Small intestine (tissue), 16 donors: ENCODE measurements at places on chromosomes 1 and 21. TPM values are rescaled to one million over a fixed set of nuclear protein-coding genes. Genes with fewer than 3 reads are reported as not detected.

The DDR2 gene
- polyA plus RNA-seq: 2.7 TPM

The HES2 gene
- polyA plus RNA-seq: 0.55 TPM

The SPRR2G gene
- polyA plus RNA-seq: not detected

The GBP6 gene
- 0.03 TPM for polyA plus RNA-seq

The TP73 gene
- polyA plus RNA-seq: not detected

The CYB5RL gene
- 8.1 TPM for polyA plus RNA-seq

The NTRK1 gene
- not detected for polyA plus RNA-seq

The UBIAD1 gene
- polyA plus RNA-seq: 12.8 TPM

The PADI3 gene
- polyA plus RNA-seq: not detected

The GNG4 gene
- 6.8 TPM for polyA plus RNA-seq

The LAD1 gene
- polyA plus RNA-seq: 131 TPM

- no peak for DNase-seq
Observed at GRCh38 chr1:219544163-219544846, 68.6 kb downstream of the ZC3H11B start.

DNA sequence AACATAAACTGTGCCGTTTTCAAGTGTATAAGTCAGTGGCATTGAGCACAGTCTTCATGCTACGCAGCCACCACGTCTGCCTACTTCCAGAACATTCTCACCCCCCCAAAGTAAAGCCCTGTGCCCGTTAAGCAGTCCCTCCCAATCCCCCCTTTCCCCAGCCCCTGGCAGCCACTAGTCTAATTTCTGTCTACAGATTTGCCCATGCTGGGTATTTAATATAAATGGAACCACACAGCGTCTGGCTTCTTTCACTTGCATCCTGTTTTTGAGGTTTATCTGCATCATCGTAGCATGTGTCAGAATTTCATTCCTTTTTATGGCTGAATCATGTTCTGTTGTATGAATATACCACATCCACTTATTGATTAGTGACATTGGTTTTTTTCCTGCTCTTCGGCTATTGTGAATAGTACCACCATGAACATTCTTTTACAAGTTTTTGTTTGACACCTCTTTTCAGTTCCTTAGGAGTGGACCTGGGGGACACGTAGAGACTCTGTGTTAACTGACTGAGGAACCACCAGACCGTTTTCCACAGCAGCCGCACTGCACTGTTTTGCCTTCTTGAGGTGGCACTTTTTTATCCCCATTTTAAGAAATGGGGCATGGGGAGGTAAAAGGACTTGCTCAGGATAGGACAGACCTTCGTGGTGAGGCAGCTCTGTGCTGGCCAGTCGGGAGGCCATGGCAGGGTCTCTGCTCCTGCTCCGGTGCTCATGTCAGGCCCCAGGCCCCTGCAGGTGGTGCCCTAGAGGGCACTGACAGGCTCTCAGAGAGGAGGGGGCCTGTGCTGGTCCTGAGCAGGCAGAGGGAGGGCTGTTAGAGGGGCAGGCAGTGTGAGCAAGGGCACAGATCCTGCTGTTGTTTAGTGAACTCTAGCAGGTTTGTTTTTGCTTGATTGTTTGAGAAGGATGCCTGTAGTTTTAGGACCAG is 123.8 kb downstream of the PCBP3 start:
- DNase-seq: no peak

GRCh38 chr1:173302890-173303829 is 96.0 kb upstream of the TNFSF4 start:
- no peak for DNase-seq

DNA sequence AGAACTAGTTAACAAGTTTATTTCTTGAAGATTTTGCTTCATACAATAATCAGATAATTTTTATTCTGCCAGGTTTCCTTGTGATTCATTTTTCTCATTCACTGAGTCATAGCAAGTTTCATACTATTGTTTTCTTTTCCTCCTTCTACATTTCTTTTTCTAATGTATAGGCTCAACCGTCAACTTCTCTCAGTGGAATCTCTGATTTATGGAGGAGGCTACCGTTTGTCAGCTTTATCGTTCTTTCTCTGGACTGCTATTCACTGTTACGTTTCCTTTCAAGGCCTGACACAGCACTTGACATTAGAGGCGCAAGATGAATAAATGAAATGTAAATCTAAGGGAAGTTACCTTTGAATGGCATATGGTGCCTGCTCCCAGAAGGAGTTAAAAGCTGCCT is 284.3 kb upstream of the NR5A2 start:
- DNase-seq: no peak

- DNase-seq: no peak
Observed at GRCh38 chr1:201026836-201027235, 3.3 kb upstream of the KIF21B start.

DNA sequence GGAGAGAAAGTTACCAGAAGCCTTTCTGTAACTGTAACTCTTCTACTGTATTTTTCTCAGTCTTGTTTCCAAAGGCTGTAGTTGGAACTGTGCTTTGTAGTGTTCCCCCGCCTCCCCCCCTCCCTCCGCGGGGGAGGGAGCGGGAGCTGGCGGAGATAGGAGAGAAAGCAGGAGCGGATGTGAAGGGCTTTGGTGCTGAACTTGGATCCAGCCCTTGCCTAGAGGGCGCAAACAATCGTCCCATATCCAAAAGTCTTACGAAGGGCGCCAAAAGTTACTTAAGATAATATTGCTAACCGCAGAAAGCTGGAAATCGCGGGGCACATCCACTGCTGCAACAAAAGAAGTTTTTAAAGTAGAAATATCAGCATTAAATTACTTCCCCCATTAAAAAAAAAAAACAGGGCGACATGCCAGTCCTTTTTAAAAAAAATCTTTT is 2.4 kb upstream of the NFIA start:
- DNase-seq: peak; percentile 77

GRCh38 chr1:204435872-204436271 is 24.3 kb upstream of the PPP1R15B start:
- no peak for DNase-seq

GRCh38 chr1:184504040-184504954 is 117.5 kb downstream of the C1orf21 start:
- DNase-seq: no peak

GRCh38 chr1:159077120-159077961 is 775 bp upstream of the AIM2 start:
- DNase-seq: no peak

GRCh38 chr1:39407510-39407895 is 83.9 kb upstream of the BMP8A start:
- DNase-seq: no peak

DNA sequence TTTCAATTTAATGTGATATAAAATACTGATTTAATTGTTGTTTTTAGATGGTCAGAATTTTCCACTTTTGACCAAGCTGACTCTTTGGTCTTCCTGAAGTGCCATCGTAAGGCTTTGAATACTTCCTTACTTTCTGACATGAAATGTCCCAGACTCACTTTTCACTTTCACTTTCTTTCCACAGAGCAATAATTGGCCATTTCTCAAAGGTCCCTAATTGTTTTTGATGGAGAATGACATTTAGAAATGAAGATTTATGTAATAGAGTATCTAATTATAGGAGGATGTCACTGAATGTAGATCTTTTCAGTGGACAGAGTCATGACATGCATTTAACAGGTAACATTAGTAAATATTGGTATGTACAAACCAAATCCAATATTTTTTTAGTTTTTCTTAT is 1141.6 kb downstream of the KCNT2 start:
- no peak for DNase-seq

DNA sequence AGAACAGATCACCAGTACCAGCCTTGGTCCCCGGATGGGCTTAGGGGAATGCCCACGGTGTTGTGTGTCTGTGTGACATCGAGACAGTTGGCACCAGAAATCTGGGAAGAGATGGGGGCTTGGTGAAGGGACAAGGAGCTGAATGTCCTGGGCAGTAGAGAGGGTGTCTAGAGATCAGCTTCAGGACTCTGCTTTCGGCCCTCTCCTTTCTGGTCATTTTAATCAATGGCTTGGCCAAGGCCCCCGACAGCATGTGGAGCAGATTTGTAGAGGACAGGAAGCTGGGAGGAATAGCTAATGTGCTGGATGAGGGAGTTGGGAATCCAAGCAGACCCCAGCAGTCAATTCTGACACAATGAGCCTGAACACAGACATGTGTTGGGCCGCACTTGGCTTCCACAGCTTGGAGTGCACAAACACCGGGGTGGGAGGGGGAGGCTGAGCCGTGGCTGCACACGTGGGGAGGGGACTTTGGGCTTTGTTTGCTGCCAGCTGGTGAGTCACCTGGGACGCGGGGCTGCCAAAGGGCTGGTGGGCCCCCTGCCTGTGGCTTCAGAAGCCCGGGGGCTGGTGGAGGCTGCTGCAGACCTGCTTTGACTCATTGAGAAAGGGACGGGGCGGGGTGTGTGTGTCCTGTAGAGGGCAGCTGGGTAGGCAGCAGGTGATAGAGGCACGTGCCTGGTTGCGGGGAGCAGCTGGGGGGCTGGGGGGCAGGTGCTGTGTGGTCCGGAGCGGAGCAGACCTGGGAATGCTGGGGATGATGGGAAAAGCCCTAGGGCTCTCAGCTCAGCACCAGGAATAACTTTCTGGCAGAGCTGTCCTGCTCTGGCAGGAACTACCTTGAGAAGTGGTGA is 20.9 kb downstream of the SLC1A7 start:
- DNase-seq: peak; percentile 82

- no peak for DNase-seq
Observed at GRCh38 chr1:186994897-186995296, 166.1 kb downstream of the PLA2G4A start.

DNA sequence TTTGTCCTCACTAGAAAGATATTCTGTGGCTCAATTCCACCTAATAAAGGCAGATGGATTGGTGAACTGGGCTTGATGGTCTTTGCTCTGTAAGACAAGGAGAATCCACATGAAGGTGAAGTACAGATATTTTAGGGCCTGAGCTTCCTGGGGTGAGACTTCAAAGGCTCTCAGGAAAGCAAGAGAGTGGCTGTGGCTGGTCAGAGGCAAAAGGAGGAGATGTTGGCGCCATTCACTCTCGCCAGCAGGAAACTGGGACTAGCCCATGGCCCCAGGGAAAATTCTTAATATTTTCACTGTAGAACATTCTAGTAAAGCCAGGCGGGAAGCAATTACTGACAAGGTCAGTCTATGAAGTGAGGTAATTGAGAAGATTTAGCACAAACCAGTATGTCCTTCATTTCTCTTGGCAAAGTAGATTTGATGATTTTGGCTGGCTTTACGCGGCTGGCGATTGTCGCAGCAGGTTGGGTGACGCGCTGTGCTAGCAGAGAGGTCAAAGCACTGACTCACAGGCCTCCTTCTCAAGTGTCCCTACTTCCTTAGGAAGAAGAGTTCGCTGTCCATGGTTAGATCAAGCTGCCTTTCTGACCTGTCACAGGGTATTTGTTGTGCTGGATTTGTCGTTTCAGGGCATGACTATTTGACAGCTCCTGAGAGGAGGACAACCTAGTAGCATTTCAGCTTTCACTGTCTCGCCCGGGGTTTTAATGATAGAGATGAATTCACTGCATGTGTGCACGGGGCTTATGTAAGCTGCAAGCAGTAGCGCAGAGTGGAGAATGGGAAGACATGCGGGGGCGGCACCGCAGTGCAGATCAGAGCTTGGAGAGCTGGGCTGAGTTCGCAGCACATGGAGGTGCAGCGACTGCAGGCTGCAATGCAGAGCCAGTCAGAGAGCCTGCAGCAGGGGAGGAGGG is 32.7 kb downstream of the XCL1 start:
- no peak for DNase-seq

- DNase-seq: no peak
Observed at GRCh38 chr1:223006917-223007648, 136.0 kb downstream of the TLR5 start.

- DNase-seq: no peak
Observed at GRCh38 chr1:81296601-81297000, 504.1 kb upstream of the ADGRL2 start.

GRCh38 chr1:180615493-180616290 is 16.1 kb upstream of the XPR1 start:
- DNase-seq: no peak

GRCh38 chr1:24949331-24949881 is 19.3 kb upstream of the RUNX3 start:
- DNase-seq: no peak

DNA sequence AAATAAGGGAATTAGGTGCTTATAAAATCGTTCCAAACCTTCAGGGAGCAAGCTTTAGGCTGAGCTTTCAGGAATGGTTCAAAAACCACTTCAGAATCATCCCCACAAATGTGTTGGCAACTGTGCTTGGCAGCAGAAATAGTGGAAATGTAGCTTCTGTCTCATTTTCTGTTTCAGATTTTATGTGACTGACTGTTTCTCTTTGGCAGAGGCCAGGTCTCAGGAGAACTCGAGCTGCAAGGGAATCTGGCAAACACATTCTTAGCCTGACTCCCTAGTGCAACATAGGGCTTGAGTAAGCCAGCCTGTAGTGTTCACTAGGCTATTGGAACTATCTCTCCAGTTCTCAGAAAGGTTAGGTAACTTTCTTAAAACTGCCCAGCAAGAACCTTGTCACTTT is 128.6 kb downstream of the PLA2G4A start:
- DNase-seq: no peak

GRCh38 chr21:31130821-31131220 is 92.5 kb upstream of the KRTAP19-8 start:
- DNase-seq: no peak

DNA sequence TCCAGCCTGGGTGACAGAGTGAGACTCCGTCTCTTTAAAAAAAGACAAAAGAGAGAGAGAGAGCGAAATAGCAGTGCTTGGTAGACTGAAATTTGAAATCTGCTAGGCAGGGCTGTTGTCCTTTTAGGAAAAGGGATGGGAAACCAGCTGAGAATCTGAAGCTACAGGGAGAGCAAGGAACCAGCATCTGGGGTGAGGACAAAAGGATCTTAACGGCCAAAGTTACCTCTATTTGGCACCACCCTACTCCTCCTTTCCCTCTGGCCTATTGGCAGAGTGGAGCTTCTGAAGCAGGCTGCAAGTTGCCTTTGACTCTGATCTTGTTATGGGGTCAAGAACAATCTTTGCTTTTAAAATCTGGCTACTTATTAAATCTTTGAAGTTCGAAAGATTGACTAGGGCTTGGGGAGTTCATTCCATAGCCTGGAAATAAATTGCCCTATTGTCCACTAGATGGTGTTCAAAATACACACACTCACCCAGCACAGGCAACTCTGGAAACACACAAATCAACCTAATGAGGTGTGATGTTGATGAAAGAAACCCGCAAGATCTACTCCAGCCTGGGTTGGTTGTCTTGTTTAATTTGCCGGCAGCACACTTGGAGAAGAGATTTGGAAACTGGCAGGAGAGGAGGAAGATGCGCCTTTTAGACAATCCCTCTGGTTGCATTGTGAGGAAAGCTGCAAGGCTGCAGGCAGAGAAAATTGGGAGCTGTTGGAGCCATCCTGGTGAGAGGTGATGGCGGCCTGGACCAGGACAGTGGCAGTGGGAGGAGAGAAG is 16.5 kb upstream of the PARP1 start:
- peak; percentile 48 for DNase-seq

- DNase-seq: no peak
Observed at GRCh38 chr1:111496398-111496797, 7.0 kb downstream of the ADORA3 start.

- no peak for DNase-seq
Observed at GRCh38 chr1:53934170-53934765, 11.2 kb downstream of the IFT25 start.

DNA sequence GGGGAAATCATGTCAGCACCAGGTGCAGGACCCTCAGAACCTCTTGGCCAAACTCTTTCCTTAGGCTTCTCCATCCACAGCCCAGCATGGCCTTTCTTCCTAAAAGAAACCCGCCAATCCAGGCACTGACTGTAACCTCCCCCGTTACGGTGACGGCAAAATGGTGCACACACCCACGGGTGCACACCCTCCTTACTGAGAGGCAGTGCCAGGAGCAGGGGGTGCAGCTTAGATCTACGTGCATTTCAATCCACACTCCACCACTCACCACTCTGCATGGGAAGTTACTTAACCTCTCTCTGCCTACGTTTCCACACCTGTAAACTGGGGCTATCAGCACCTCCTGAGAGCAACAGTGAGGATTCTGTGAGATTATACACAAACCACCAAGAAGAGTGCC is 31.0 kb downstream of the SUSD4 start:
- no peak for DNase-seq

- DNase-seq: no peak
Observed at GRCh38 chr1:235246022-235246948, 81.7 kb downstream of the ARID4B start.
